ENCODE measurements at places on chromosomes 16 and 17.

DNA sequence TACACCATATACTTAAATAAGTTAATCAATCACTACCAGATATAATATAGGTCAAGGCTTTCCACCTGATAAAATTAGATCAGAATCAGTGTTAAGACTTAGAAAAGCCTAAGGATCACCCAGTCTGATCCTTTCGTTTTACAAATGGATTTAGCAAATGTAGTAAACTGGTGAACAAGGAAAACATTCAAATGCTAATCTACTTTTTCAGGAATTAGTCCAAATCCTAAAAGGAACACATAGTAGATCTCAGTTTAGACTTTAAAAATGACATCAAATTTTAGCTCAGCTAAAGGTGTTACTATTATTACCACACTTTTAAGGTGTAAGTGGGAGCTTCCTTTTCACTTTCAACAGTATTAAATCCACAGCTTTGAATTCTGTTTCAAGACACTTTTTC, 12.0 kb downstream of the PHLPP2 start:
- no peak for DNase-seq

DNA sequence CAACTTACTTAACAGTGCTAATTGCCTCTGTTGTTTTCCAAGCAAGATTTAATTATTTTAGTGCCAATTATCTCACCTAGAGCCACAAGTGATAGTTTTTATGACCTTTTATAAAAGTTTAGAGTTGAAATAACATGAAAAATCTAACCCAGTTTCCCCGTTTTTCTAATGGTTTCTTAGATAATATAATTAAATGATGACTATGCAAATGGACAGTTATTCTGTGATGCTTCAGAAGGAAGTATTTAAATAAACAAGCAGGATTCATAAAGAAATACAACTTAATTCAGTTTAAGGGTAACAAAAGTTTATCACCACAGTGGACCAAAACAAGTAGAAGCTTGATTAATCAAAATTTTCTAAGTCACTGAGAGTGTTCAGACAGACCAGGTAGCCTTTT, 721.2 kb upstream of the SOX9 start:
- no peak for DNase-seq

DNA sequence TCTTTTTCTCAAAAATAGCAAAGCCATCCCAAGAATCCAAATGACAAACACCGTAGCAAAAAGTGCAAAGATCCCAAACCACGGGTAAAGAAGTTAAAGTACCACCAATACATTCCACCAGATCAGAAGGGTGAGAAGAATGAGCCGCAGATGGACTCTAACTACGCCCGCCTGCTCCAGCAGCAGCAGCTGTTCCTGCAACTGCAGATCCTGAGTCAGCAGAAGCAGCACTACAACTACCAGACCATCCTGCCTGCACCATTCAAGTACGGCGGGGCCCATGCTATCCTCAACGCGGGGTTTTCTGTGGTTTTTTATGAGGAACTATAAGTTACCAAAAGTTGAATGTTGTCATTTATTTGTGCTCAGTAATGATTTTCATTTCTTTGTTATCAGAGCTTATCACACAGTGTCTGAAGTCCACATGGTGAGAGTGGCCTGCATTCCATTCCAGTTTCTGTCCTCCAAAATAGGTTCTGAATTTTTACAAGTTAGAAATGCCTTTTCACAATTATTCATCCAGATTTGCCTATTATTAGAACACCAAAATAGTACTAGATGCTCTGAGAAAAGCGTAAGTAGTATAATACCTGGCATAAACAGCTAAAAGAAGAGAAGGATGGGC, 169.2 kb downstream of the MRTFB start:
- DNase-seq: no peak

- DNase-seq: no peak
These were observed 127.0 kb upstream of the NLRP1 start for GRCh38 chr17:5711344-5711743.

DNA sequence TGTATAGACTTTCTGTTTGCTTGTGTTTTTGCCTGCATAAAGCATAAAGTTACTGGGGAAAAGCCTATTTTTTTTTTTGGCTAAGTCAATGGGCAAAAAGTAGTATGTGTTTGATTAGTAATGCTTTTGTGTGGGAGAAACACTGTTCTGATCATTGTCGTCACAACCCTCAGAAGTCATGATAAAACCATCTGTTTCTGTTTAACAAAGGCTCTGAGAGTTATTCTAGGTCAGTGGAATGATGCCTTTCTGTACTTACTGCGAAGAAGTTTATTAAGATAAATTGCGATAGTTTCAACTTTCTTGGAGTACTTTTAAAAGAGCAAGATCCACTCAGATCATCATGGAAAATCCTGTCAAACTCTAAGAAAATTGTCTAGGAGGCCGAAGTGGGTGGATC, 80.9 kb downstream of the PRKCA start:
- DNase-seq: no peak

DNA sequence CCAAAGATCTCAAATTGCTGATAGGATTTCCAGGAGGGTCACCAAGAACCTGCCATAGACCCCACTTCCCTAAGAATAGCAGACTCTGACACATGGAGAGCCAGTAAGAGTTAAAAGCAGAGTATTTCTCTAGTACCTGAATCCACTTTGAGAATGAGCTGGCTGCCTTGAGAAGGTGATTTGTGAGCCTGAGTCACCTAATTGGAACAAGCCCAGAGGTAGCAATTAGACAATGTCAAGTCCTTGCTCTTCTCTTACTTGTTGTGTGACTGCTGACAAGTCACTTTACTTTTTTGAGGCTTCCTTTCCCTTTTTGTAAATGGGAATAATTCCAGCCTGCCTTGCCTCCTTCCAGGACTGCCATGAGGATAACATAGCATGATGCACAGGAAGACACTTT, 76.1 kb upstream of the ASIC2 start:
- DNase-seq: no peak

GRCh38 chr16:88290850-88291830, 91.6 kb upstream of the ZNF469 start:
- no peak for DNase-seq

GRCh38 chr16:59878999-59879398, 1144.9 kb upstream of the GOT2 start:
- no peak for DNase-seq
